D341Med (cell line): ENCODE measurements at places on chromosomes 13 and 19.

DNA sequence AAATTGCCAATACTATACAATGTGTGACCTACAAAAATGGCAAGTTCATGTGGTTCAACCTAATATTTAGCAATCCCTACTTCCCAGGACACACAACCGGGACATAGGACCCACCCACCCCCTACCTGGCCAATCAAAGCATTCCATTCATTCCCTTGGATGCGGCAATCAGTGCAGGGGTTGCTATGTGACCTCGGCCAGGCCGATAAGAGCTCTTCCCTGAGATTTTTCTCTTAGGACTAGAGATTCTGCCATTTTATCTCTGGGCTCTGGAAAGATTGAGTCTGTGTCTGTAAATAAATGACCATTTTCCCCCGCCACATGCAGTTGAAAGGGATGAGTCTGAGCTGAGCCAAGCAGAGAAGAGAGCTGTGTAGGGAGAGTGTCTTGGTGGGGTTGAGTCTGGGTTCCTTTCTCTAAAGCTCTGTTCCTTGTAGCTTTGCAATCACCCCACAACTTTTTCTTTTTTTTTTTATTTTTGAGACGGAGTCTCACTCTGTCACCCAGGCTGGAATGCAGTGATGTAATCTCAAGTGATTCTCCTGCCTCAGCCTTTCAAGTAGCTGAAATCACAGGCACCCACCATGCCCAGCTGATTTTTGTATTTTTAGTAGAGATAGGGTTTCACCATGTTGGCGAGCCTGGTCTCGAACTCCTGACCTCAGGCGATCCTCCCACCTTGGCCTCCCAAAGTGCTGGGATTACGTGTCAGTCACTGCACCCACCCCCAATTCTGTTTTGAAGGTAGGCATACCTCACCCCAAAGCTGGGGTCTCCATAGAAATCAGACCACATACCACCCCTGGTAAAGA is 7.4 kb downstream of the IFNL1 start:
- no peak for DNase-seq

GRCh38 chr19:2478278-2478755 is 2.4 kb downstream of the GADD45B start:
- DNase-seq, result peak; percentile 39

DNA sequence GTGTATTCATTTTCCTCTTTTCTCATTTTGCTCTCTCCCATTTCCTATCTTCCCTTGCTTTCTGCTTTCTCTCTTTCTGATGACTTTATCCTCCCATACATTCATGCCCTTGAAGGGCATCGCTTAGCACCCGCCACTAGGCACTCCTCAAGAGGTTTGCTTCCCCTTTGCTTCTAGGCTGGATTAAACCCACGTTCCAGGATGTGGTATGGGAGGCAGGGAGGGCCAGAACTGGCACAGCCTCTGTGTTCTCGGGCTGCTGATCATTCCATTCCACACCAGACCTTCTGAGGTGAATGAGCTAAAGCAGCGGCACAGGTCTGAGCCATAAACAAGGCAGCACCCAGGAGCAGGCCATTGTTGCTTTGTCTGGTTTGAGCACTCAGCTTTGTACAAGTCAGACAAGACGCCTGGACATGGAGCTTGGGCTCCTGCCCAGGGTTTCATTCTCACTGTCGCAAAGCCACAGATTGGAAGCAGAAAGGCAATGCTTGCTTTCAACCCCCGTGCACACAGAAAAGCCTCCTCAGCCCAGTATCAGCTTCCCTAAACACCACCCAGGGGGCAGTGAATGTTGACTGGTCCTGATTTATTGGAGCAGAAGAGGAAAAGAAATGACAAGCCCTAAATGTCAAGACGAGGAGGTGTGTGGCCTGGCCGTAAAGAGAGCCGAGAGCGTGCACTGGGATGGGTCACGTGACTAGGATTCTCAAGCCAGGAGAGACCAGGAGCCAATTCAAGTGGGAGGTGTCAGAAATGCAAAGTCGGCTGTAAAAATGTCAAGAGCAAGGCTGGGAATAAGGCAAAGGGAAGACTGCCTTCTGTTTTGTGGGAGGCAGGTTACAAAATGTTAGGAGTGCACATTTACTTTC is 218.0 kb upstream of the SERP2 start:
- DNase-seq, result no peak

- DNase-seq, result no peak
Observed at GRCh38 chr13:46340631-46341111, 46.4 kb downstream of the RUBCNL start.

- DNase-seq, result no peak
Observed at GRCh38 chr13:27772651-27773425, 19.4 kb upstream of the GSX1 start.

DNA sequence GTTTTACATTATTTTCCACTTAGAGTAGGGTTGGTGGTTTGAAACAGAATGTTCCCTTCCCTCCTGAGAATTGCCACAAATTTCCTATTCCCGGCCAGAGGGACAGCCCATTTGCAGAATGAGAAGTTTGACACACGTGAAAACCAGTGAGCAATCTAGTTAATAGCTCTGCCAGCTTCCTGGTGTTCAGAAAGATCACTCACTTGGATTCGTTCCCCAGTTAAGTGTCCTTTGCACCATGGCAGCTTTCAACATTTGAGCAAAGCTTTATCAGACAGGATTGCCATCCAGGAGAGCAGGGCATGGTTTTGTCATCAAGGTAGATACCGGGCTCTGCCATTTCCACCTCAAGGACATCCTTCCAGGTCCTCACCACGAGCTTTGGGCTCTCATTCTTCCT is 28.2 kb downstream of the RASL11A start:
- no peak for DNase-seq

DNA sequence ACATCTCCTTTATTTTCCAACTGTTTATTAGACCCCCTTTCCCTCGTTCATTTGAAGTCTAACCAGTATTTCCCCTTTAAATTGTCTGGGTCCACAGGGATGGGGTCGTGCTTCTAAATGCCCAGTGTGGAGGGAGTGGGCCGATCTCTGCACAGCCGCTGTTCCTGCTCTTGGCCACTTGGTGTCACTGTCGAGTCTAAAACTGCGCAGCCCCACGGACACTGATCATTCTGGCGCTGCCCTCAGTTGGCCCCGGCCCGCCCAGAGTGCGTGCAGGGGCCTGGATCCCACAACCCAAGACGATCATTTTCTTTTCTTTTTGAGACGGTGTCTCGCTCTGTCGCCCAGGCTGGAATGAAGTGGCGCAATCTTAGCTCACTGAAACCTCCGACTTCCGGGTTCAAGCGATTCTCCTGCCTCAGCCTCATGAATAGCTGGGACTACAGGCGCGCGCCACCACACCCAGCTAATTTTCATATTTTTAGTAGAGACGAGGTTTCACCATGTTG is 12.0 kb downstream of the WDR88 start:
- peak; percentile 91 for DNase-seq

GRCh38 chr13:20291037-20291436 is 58.9 kb upstream of the GJB6 start:
- no peak for DNase-seq
